ENCODE measurements at places on chromosomes 16 and 17. TPM values are rescaled to one million over a fixed set of nuclear protein-coding genes. Genes with fewer than 3 reads are reported as not detected.
A peak's percentile ranks its signal among the peaks of the same experiment; 100 is the strongest.

Gene QPRT
- not detected for total RNA-seq

Gene CACNG3
- total RNA-seq: not detected

Gene ITGB4
- 1.2 TPM for total RNA-seq

Gene HSPB9
- total RNA-seq: not detected

Gene ARL5C
- not detected for total RNA-seq

Gene EXOC3L1
- total RNA-seq: not detected

Gene TEX14
- 0.94 TPM for total RNA-seq

Gene TMEM204
- total RNA-seq: 6.8 TPM

DNA sequence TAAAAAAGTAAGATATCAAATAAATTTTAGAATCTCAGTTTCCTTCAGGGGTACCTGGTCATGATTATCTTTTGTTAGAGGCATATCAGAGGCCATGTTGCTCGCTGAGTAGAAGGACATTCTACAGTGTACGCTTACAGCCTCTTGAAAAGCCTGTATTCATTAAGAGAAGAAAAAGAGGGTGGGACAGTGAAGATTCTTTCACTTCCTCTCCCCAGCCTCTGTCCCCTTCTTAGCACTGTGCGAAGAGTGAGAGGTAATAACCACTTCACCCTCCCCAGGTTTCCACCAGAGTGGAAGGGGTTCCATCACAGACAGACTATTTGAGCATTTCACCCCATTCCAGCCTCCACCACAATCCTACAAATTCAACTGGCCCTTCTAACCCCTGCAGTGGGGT, 4.8 kb upstream of the LPO start:
- DNase-seq: no peak

DNA sequence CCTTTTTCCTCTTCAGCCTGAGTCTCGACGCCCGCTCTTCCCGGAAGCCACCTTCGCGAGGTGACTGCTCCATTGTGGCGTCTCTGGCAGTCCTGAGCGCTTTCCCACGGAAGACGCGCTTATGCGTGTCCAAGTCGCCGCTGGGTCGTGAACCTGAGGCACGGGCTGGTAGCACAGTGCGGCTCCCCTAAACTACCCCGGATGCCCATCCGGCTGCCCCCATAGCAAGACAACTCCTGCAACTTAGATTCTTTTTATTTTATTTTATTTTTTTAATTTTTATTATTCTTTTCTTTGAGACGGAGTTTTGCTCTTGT, 2.1 kb upstream of the ESRP2 start:
- no peak for DNase-seq

DNA sequence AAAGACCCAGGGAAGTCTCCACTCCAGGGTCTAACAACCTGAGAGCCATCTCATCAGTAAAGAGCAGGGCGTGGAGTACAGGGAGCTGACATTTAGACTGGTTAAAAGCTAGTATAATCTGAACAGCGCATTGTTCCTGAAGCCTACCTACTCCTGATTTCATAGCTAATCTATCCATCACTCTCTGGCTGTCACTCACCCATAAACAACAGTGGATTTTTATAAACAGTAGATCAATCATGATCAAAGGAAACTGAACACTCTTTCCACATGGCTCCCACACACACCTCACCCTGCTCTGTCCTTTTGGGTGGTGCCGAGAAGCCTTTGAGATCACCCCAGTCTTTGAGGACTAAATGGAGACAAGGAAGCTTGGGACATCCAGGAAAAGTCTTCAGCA, 13.0 kb upstream of the COG1 start:
- no peak for DNase-seq

- DNase-seq: no peak
These were observed 7.2 kb upstream of the G6PC1 start for GRCh38 chr17:42893359-42893758.

DNA sequence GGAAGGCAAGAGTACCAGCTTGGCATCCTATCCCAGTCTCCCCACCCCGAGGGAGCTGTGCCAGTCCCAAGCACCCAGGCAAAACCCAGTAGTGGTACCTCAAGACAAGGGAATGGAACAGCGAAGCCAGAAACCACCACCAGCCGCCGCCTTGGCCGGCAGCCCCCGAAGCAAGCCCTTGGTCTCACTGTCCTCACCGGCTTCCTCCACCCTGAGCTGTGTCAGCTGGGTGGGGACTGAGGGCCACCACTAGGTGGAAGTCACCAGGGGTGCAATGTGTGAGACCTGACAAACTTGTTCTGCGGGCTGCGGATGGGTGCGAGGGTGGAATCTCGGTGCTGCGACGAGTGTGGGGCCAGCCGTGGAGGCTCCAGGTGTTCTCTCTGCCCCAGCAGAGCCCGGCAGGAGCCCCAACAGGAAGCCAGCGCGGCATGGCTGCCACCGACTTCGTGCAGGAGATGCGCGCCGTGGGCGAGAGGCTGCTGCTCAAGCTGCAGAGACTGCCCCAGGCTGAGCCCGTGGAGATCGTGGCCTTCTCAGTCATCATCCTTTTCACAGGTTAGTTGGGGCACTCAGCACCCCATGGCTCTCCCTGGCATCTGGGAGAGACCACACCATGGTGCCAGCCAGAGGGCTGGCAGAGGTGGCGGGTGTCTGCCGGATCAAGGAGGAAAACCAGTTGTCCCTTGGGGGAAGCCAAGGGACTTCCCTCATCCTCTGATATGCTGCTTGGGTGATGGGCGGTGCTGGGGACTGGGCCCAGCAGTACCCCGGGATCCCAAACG, 6.7 kb downstream of the SMIM5 start:
- no peak for DNase-seq

DNA sequence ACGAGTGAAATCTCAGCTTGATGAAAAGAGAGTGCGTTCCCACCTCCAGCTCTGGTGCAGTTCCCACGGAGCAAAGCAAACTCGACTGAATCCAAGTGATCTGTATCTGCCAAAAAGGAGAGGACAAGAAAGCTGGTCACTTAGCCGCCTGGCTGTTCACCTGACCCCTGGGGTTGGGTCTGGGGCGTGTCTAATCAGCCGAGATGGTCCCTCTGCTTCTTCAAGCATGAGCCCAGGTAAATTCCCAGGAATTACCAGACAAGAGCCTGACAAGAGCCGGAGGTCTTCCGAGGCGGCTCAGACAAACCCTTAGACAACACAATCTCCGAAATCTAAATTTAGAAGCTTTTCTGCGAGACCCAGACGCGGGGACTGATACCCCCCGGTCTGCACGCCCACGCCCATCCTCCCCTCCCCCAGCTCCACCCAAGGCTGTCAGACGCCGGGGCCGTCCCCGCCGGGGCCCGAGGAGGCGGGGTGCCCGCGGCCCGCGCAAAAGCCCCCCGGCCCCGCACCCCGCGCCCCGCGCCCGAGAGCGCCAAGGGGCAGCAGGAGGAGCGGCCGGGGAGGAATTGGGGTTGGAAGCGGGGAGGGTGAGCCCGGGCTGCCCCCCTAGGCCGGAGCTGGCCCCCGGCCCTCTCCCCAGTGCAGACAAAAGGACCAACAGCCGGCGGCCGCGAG, 674 bp downstream of the ZNF821 start:
- peak; percentile 63 for DNase-seq

DNA sequence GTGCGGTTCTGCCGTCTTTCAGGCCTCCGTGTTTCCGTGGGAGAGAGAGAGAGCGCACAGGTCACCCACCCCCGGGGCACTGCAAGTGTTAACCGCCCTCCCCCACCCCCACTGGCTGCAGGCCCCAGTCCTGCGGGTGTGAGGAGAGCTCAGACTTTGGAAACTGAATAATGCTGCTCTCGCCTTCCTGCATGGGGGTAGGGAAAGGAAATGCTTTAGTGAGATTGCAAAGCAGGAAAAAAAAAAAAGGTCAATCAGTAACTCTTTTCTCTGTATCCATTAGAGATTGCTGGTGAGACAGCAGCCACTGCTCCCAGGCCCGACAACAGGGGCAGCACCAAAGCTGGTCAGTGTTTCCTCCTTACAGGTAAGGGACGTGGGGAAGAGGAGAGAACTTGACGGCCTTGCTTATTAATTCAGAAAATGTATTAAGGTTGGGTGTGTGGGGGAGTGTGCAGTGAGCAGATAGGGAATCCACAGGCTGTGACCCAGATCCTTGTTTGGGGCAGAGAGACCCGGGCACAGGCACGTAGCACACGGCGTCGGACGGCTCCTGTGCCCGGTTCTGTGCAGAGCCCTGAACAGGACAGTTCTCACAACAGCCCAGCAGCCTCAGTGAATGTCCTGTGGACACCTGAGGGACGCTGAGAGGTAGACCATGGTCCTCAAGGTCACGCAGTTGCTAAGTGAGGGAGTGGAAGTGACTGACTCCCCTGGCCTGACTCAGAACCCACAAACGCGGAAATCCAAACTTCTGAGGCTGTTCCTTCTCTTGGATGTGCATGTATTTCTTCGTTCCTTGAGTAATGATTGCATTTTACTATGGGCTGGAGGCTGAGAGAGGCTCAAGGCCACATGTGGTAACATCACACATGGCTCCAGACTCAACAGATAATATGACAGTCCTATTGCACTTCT, 156.5 kb downstream of the FOXL1 start:
- no peak for DNase-seq

GRCh38 chr17:10756185-10756584, 26.4 kb upstream of the TMEM220 start:
- no peak for DNase-seq

GRCh38 chr16:11471548-11471947, 115.2 kb downstream of the LITAF start:
- DNase-seq: no peak

DNA sequence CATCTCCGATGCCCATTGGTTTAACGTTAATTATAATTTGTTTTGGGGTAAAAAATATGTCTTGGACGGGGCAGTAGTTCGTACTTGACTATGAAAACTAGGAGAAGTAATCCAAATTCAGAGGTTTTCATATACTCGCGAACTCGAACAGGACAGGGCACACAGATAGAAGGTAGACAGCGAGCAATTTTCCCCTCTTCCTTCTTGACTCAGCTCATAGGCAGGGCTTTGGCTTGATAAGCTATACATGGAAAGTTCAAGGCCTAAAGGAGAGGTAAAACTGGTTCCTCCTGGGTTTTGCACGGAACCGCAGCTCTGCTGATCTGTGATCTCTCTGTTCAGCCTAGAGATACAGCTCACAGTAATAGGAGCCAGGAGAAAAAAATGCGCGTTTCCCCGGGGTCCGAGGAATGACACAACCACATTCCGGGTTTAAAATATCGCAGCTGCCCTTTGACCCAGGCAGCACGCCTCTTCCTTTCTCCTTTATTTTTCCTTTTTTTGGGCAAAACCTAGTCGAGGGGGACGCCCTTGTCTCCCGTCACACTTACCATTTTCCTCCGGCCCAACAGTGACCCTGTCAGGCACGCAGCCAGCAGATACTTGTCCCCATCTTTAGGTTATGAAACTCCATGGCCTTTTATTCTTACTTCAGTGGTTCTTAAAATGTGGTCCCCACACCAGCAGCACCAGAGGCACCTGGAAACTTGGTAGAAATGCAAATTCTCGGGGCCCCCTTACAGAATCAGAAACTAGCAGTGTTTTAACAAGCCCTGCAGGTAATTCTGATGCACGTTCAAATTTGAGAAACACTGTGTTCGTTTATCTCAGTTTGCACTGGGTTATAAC, 1.7 kb upstream of the LASP1 start:
- no peak for DNase-seq

DNA sequence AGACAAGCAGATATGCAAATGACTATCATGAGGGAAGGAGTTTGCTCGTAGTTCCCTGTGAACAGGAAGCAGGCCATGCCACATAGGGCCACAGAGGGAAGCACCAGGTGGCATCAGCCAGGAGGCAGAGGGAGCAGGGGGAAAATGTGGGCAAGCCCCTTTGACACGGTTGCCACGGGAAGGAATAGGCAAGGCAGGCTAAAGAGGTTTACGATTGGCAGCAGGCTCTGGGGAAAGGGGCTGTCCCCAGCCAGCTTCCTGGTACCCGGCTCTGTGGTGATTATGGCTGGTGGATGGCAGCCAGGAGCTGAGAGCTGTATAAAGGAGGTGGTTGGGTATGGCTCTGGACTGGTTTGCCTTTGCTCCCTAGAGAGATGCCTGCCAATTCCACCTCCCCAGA, 848 bp downstream of the CES3 start:
- DNase-seq: no peak

DNA sequence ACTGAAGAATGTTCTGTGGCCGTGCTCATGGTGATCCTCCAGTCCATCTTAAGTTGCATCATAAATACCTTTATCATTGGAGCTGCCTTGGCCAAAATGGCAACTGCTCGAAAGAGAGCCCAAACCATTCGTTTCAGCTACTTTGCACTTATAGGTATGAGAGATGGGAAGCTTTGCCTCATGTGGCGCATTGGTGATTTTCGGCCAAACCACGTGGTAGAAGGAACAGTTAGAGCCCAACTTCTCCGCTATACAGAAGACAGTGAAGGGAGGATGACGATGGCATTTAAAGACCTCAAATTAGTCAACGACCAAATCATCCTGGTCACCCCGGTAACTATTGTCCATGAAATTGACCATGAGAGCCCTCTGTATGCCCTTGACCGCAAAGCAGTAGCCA, 36.8 kb upstream of the KCNJ2 start:
- DNase-seq: no peak

DNA sequence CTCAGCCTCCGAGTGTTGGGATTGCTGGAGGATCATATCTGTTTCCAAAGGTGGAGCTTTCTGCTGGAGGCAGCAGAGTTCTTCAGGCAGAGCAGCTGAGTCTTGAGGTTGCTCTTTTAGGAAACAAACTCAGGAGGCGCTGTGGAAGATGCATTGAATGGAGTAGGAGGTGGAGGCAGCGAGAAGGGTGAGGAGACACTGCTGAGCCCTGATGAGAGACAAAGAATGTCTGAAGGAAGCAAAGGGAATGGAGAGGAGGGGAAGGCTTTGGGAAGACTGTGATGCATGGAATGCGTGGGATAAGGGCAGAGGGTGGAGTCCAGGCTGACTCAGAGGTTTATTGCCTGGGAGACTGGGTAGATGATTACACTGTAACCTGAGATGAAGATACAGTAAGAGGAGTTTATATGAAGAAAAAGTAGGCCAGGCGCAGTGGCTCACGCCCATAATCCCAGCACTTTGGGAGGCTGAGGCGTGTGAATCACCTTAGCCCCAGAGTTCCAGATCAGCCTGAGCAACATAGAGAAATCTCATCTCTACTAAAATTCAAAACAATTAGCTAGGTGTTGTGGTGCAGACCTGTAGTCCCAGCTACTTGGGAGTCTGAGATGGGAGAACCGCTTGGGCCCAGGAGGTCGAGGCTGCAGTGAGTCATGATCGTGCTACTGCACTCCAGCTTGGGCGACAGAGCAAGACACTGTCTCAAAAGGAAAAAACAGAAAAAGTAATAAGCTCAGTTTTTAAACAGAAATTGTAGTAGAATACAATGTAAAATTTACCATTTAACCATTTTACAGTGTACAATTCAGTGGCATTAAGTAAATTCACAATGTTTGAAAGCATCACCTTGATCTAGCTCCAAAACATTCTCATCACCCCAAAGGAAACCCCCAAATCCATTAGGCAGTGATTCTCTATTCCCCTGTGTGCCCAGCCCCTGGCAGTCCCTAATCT, 17.8 kb upstream of the TMEM219 start:
- DNase-seq: no peak

GRCh38 chr17:1870592-1870991, 40.8 kb downstream of the RPA1 start:
- DNase-seq: no peak

GRCh38 chr16:85361441-85362118, 249.3 kb upstream of the CIBAR2 start:
- no peak for DNase-seq
